ENCODE measurements at places on chromosomes 2 and 18. TPM values are rescaled to one million over a fixed set of nuclear protein-coding genes. Genes with fewer than 3 reads are reported as not detected.

The LYG2 gene
- not detected for total RNA-seq

The CAPG gene
- total RNA-seq, result 78.5 TPM

The NEU2 gene
- total RNA-seq, result not detected

The CFAP65 gene
- not detected for total RNA-seq

The FEV gene
- total RNA-seq, result not detected

The ACVR1 gene
- 47.8 TPM for total RNA-seq

GRCh38 chr2:212549941-212550340 is 11.3 kb upstream of the ERBB4 start:
- no peak for DNase-seq

DNA sequence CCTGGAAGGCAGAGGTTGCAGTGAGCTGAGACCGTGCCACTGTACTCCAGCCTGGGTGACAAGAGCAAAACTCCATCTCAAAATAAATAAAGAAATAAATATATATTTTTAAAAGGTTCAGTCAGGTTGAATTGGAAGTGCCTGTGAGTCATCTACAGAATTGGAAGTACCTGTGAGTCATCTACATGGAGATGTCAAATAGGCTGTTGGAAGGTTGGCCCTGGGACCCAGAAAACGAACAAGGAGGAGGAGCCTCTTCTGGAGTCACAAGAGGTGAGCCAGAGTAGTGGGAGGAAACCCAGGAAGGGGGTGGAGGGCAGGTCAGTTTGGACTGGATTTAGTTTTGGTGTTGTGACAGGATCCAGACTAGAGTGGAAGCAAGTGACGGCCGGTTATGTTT is 15.2 kb upstream of the SCYGR1 start:
- DNase-seq, result no peak

GRCh38 chr2:95077530-95077825 is 44.1 kb downstream of the MRPS5 start:
- DNase-seq, result no peak

- no peak for DNase-seq
Measured at GRCh38 chr2:74028741-74029140, 44.0 kb downstream of the TET3 start.

DNA sequence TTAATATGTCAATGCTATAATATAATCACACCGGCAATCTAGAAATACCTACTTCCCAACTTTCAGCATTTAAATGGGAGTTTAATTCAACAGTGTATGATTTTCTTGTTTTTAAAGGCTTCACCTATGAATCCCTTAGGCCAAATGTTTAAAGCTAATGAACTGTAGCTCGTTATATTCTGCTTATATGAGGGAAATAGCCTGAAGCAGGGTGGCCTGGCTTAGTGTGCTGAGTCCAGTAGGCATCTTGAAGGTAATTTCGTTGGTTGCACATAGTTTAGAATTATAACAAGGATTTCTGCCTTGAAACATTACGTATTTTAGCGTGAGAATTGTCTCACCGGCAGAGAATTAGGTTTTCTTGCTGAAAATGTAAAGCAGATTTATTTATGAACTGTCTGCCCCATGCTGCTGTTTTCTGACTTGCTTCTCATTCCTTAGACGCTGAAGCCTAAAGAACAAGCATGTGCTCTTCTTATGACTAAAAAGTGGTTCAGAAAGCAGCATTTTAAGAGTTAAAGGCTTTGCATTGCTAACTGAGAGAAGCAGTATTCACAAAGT is 433.7 kb upstream of the RAB12 start:
- DNase-seq, result no peak

DNA sequence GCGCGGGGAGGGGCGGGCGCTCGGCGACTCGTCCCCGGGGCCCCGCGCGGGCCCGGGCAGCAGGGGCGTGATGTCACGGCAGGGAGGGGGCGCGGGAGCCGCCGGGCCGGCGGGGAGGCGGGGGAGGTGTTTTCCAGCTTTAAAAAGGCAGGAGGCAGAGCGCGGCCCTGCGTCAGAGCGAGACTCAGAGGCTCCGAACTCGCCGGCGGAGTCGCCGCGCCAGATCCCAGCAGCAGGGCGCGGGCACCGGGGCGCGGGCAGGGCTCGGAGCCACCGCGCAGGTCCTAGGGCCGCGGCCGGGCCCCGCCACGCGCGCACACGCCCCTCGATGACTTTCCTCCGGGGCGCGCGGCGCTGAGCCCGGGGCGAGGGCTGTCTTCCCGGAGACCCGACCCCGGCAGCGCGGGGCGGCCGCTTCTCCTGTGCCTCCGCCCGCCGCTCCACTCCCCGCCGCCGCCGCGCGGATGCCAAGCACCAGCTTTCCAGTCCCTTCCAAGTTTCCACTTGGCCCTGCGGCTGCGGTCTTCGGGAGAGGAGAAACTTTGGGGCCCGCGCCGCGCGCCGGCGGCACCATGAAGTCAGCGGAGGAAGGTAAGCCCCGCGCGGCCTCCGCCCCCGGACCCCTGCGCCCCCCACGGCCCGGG is at the start of gene NFATC1:
Gene NFATC1 (plus strand): TSS at position 170 of the 644 bp plus-strand sequence. CDS start 295 bp downstream, at position 465.
- DNase-seq, result peak; percentile 91

DNA sequence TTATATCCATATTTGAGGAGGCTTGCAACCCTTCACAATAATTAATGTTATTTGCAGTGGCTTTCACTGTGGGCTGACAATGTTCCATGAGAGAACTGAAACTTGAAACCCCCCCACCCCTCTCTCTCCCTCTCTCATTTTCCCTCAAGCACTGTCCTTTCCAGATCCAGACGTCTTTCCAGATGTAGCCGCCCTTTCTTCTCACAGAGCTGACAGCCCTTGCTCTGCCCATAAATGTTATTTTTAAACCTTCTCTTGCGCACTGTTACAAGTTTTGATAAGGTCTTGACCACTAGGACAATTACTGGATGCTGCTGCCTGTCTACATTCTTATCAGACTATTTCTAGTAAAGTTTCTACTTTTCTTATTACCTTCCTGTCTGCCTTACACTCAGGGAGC is 91.4 kb upstream of the LINC00305 start:
- DNase-seq, result no peak

DNA sequence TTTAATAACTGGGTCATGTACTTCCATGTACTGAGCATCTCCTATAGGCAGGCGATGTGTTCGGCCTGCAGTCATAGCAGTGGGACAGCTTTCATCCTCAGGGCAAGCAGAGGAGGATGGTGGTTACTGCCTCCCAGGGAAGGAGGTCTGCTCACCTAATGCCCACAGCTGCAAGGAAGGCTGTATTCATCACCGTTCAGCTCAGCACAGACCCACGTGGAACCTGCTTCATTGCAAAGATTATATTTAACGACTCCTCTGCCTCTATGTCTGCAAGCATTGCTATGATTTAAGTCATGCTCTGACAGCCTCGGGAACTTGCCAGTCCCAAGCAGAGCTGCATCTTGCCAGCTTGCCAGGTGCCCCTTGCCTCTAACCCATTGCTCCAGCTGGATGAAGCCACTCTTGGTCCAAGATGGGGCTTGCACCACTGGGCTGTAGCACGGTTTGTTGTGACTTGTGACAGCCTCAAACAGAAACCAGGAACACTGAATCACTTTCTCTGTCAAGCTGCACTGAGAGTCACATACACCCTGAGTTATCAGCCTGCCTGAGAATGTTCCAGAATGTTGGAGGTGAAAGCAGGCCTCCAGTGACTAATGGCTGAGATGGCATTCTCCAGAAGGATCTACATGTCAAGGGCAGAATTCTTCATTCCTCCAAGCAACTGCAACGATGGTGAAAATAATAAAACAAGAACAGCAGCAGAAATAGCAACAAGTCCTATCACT is 651.1 kb upstream of the ID2 start:
- no peak for DNase-seq

DNA sequence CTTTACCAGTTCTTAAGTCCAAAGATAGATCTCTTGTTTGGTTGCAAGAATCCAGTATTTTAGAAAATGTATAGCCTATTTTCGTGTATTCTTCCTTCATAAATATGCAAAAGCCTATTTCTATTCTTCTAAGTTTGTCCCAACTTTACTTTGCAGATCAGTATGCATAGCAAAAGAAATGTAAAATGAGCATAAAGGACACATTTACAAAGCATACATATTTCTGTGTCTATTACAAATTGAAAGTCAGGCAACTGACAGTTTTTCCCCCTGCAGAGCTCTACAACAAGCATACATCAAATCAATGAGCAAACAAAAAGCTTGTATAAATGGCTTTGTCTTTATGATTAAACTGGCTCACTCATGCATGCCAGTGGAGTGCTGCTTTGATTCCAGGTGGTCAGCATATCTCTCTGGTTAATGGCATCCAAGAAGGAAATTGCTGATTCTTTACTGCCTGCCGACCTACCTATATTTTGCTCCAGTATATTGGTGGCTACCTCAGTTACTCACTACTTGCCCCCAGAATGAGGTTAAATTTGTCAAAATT is 10.0 kb upstream of the VPS54 start:
- no peak for DNase-seq

- no peak for DNase-seq
Measured at GRCh38 chr2:101401906-101402305, 14.6 kb upstream of the CREG2 start.

DNA sequence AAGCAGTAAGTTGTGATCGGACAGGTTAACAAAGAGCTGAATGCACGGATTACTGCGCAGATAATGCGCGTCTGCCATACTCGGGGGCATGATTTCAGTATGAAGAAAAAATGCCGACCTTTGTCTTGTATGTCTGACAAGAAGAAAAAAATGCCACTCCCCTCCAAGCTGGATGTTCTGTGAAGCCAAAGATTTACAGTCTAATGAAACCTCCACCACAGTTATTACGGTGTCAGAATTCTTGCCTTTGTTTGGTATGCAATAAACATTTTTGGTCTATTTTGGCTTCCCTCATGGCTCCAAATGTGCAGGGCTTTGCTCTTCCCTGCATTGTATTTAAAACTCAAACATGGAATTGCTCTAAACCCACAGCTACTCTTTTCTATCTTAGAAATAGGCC is 72.2 kb upstream of the THUMPD2 start:
- DNase-seq, result no peak

DNA sequence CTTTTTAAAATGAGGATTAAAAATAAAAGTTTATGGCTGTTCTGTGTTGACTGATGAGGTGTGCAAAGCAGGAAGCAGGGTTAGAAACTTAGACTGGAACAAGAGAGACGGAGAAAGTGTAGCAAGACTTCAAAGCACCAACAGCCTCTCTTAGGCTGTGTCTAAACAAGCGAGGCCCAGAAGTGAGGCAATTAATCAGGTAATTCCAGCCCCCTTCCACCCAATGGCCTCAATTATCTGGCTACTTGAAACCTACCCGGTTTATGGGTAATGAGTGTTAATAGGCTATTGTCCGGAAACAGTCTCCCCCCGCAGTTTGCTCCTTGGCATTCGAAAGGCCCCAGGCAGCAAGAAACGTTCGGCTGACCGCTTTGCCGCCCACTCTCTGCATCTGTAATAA is 171.7 kb upstream of the MYCN start:
- DNase-seq, result no peak

GRCh38 chr2:102603904-102604303 is 15.4 kb upstream of the SLC9A2 start:
- DNase-seq, result no peak

DNA sequence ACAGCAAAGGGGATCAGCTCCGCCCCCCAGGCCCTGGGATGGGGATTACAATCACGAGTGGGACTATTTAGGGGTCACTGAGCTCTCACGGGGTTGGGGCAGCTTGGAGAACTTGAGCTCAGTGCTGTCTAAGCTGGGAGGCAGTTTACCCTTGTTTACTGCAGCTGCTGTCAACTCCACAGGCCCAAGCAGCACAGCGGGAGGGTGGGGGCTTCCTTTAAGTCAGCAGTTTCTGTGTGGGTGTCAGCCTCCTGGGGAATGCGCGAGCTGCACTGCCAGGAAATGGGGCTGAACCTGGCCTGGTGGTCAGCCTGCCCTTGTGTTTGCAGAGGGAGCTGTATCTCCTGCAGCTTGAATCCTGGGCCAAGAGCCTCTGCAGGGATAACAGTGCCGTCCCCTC is 29.8 kb downstream of the TOGARAM2 start:
- no peak for DNase-seq

DNA sequence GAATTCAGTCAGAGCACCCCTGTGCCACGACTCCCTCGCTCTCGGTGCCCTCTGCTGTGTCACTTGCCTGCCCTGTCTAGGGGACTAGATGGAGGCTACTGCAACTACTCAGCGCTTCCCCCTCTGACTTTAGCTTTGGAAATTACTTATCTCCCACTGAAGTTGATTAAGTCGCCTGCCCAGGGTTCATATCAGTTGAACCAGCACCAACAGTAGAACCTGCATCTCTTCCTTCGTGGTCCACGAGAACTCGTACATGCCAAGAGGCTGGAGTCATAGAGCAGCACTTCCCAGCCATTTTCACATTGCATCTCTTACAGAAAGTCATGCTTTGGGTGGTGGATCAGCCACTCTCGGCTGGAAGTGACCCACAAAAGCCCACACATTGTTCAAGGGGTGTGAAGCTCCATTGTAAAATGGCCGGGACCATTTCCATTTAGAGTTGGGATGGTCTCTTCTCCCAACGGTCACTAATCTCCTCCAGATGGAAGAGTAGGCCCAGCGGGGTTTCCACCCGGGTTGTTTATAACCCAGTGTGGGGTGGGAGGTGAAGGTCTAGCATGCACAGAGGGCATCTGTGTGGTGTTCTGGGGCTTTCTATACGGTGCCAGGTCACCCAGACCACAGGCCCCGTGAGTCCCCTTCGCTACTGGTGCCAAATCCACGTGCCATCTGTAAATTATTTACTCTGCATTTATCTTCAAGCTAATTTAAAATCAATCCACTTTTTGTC is 38.0 kb downstream of the STEAP3 start:
- DNase-seq, result no peak

- peak; percentile 48 for DNase-seq
Measured at GRCh38 chr18:28823506-28824182, 646.7 kb upstream of the CDH2 start.

- peak; percentile 60 for DNase-seq
Measured at GRCh38 chr2:232999354-232999753, 13.7 kb downstream of the NGEF start.

DNA sequence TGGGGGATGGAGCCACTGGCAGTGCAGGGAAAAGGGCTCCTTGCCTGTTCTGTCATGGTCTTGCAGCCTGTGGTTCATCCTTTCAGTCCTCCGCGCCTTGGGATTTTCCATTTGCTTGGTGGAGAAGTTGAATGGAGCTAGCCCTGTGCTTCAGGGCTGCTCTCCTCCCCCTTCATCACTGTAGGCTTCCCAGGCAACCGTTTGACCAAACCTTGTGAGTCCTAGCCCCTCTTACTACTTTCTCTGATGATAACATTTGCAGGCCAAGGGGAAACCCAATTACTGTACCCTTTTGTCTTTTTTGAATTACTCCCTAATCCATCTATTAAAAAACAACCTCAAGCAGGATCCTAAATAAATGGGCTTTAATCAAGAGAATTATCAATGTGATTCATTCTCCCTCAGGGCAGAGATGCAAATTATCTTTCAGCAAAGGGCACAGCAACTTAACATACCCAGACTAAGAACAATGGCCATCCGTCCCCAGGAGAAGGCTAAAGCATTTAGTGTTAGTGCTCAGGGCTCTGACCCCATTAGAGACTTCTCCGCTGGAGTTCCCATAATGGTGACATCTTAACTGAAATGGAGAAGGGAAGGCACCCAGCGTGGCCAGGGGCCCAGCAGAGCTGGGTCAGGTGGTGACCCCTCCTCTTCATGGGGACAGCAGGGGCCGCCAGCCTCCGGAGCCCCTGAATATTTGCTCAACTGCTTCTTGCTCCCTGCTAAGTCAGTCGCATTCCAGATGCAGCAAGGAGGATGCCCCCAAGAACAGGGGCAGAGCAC is 40.7 kb downstream of the RHOB start:
- no peak for DNase-seq

- DNase-seq, result no peak
Measured at GRCh38 chr2:43524177-43524965, 71.5 kb downstream of the THADA start.

- DNase-seq, result peak; percentile 80
Measured at GRCh38 chr2:19648583-19648982, 253.2 kb downstream of the TTC32 start.

- DNase-seq, result no peak
Measured at GRCh38 chr2:172842511-172843265, 107.0 kb downstream of the RAPGEF4 start.

- peak; percentile 90 for DNase-seq
Measured at GRCh38 chr2:100818606-100819369, 1.2 kb upstream of the NPAS2 start.

Data from aorta (tissue), 5 donors.